ENCODE measurements at places on chromosomes 6 and 20. TPM values are rescaled to one million over a fixed set of nuclear protein-coding genes. Genes with fewer than 3 reads are reported as not detected.

- peaks cover 26% of the 10 kb centered on the region for H3K4me1 ChIP-seq
- no peaks in the 10 kb centered on the region for H3K36me3 ChIP-seq
- no peaks in the 10 kb centered on the region for H3K27me3 ChIP-seq
- peak overlapping the region; percentile 76 for H3K27ac ChIP-seq
- H3K4me3 ChIP-seq = no peak overlapping the region
Observed at GRCh38 chr20:12914804-12915203, 94.0 kb upstream of the SPTLC3 start.

- H3K4me3 ChIP-seq = no peak overlapping the region
- H3K27ac ChIP-seq = no peak overlapping the region
- peaks cover 13% of the 10 kb centered on the region for H3K36me3 ChIP-seq
- no peak for DNase-seq
- H3K27me3 ChIP-seq = no peaks in the 10 kb centered on the region
- H3K4me1 ChIP-seq = peaks cover 47% of the 10 kb centered on the region
Observed at GRCh38 chr6:56386717-56387116, 139.3 kb upstream of the COL21A1 start.

DNA sequence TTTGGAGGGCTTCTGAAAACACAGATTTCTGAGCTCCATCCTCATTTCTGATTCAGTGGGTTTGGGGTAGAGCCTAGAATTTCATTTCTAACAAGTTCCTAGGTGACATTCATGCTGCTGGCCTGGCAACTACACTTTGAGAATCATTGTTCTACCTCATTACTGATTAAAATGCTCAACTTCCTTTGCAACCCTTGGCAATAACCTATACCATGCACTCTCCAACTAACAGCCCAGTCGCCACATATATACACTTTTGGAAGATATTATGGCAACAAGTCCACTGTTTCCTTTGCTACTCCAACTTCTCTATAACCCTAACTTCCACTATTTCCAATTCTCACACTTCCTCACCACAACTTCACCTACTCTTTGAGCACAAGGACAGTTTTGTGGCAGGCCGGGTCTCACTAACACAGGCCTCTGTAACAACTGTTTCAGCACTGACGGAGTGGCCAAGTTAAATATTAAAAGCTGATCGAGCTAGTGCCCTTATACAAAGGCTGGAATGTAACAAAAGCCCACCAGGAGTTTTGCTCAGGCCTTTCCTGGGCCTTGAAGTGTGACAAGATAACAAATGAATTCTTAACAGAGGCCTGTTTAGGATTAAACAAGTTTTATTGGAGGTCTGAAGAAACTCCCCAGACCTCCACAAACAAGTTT, 32.1 kb upstream of the RAB23 start:
- no peaks in the 10 kb centered on the region for H3K36me3 ChIP-seq
- peak overlapping the region; percentile 22 for H3K4me3 ChIP-seq
- peaks cover 38% of the 10 kb centered on the region for H3K4me1 ChIP-seq
- no peaks in the 10 kb centered on the region for H3K27me3 ChIP-seq
- H3K27ac ChIP-seq = peak overlapping the region; percentile 96

GRCh38 chr20:7897781-7898364, 42.4 kb downstream of the HAO1 start:
- no peaks in the 10 kb centered on the region for H3K4me1 ChIP-seq
- DNase-seq = no peak
- no peak overlapping the region for H3K4me3 ChIP-seq
- H3K27ac ChIP-seq = no peak overlapping the region
- no peaks in the 10 kb centered on the region for H3K27me3 ChIP-seq

GRCh38 chr20:58700121-58700821, 7.7 kb downstream of the NPEPL1 start:
- H3K27me3 ChIP-seq = no peaks in the 10 kb centered on the region
- H3K4me1 ChIP-seq = no peaks in the 10 kb centered on the region
- peak overlapping the region; percentile 78 for H3K27ac ChIP-seq

GRCh38 chr6:134031696-134032255, 20.6 kb downstream of the SLC2A12 start:
- H3K4me3 ChIP-seq = no peak overlapping the region
- peaks cover 17% of the 10 kb centered on the region for H3K4me1 ChIP-seq
- no peak overlapping the region for H3K27ac ChIP-seq
- H3K36me3 ChIP-seq = peaks cover 3% of the 10 kb centered on the region
- no peak for DNase-seq
- no peaks in the 10 kb centered on the region for H3K27me3 ChIP-seq

- peak overlapping the region; percentile 85 for H3K4me3 ChIP-seq
- peaks cover 1% of the 10 kb centered on the region for H3K36me3 ChIP-seq
- H3K27me3 ChIP-seq = peaks cover 44% of the 10 kb centered on the region
- peak overlapping the region; percentile 91 for H3K27ac ChIP-seq
- peaks cover 9% of the 10 kb centered on the region for H3K4me1 ChIP-seq
Observed at GRCh38 chr6:137866200-137866913, 702 bp upstream of the TNFAIP3 start.

GRCh38 chr6:36800223-36801076, 38.8 kb downstream of the CPNE5 start:
- peaks cover 11% of the 10 kb centered on the region for H3K27me3 ChIP-seq
- H3K4me3 ChIP-seq = no peak overlapping the region
- peaks cover 3% of the 10 kb centered on the region for H3K4me1 ChIP-seq
- H3K36me3 ChIP-seq = no peaks in the 10 kb centered on the region

GRCh38 chr6:56555438-56555872, 87.2 kb downstream of the DST start:
- H3K27ac ChIP-seq = peak overlapping the region; percentile 51
- no peak overlapping the region for H3K4me3 ChIP-seq
- H3K36me3 ChIP-seq = peaks cover 15% of the 10 kb centered on the region
- H3K4me1 ChIP-seq = no peaks in the 10 kb centered on the region

DNA sequence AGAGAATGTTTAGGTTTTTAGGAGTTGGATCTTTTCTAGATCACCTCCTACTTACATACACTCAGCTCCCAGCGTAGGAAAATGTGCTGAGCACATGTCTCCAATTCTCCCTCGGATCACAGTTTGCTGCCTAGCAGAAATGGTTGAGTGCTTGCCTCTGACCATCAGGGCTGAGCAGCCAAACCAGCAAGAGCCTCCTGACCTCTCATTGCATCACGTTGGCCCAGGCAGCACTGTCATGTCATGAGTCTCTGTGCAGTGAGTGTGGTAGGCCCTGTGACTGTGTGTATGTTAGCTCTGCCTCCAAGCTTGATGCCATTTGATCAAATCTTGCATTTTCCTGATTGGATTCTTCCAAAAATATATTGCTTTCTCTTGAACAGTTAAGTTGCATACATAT, 112.0 kb downstream of the LRRC1 start:
- H3K4me3 ChIP-seq = no peak overlapping the region
- no peaks in the 10 kb centered on the region for H3K27me3 ChIP-seq
- peaks cover 11% of the 10 kb centered on the region for H3K36me3 ChIP-seq
- no peak overlapping the region for H3K27ac ChIP-seq

- peaks cover 6% of the 10 kb centered on the region for H3K36me3 ChIP-seq
- no peak overlapping the region for H3K4me3 ChIP-seq
- H3K27me3 ChIP-seq = no peaks in the 10 kb centered on the region
- no peak for DNase-seq
Observed at GRCh38 chr6:129546702-129547101, 163.3 kb downstream of the ARHGAP18 start.

GPX5 gene
- not detected for total RNA-seq

MEI4 gene
- total RNA-seq = 2.6 TPM

DCDC2 gene
- total RNA-seq = 22.2 TPM

C20orf202 gene
- 0.26 TPM for total RNA-seq

PMEPA1 gene
- 9.2 TPM for total RNA-seq

JAG1 gene
- 260 TPM for total RNA-seq

HLA-DQA1 gene
- not detected for total RNA-seq

HFE gene
- 1.1 TPM for total RNA-seq

PRL gene
- not detected for total RNA-seq

HTR1E gene
- total RNA-seq = not detected

FERMT1 gene
- total RNA-seq = 8.4 TPM

MMP24 gene
- total RNA-seq = 3.4 TPM

VGLL2 gene
- total RNA-seq = not detected

Data from progenitor cell of endocrine pancreas (in vitro differentiated cells).